ENCODE measurements at places on chromosomes 12 and 14. TPM values are rescaled to one million over a fixed set of nuclear protein-coding genes. Genes with fewer than 3 reads are reported as not detected.

DNA sequence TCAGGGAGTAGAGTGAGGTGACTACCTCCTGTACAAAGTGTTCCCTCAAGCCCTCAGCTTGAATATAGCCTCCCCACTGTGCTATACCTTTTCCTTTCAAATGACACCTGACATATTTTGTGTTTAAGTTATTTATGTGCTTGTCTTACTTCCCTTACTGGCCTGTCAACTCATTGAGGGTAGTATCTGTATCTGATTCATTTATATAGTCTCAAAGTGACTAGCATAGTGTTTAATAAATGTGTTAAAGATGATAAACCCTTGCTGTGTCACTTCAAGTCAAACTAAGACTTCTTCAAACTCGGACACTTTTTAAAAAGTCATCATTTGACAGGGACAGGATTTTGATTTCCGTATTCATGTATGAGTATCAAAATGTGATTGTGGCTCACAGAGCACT, 52.1 kb downstream of the APAF1 start:
- DNase-seq = no peak

DNA sequence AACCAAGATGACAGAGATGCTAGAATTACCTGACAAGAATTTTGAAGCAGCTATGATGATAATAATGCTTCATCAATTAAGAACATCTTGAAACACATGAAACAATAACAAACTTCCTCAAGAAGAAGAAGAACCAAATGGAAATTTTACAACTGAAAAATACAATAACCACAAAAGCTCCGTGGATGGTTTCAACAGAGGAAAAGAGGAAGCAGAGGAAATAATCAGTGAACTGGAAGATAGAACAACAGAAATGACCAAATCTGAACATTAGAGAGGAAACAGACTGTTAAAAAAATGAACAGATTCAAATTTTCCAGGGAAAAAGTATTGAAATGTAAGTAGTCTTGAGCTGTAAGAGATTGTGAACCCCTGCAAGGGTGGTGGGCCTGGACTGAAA, 62.8 kb upstream of the SLC35F4 start:
- DNase-seq = no peak

DNA sequence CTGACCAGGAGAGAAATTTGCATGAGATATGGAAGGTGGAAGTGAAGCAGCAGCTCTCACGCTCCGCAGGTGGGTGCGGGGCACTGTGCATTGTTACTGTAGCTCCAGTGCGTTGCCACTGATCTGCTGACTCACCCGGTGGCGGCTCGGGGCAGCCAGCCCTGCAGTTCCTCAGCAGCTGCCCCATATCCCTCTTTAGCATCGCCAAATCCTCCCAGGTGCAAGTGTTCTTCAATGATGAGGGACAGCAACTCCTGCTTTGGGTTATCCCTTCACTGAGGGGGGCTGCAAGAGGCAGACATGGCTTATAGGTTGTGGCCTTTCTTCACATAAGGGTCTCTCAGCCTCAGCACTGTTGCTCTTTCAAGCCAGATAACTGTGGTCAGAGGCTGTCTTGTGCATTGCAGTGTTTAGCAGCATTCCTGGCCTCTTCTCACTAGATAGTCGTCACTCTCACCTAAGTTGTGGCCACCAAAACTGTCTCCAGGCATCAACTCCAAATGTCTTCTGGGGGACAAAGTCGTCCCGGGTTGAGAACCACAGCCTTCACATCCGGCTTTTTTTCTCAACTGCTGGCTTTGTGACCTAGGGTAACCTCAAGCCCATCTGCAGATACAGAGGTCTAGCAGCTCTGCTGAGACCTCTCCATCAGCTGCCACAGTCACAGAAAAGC, 180.8 kb downstream of the EFCAB11 start:
- no peak for DNase-seq

Gene WASHC3
- total RNA-seq = 28.6 TPM

DNA sequence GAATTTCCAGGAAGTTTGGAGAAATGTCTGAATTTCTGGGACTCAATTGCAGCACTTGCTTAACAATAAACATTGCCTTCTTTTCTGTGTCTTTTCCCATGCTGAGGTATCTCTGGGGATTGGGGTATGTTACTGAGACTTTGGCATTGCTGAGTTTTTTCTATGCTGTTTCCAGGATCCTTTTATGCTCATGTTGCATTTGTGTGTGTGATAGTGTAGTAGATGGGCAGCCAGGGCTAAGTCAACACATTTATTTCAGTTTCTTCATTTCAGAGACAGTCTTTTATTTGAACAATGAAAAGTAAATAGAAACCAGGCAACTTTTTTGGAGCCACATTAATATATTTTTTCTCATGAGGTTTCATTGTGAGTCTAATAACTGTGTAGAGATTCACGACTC, 1160.3 kb upstream of the TMEM132C start:
- DNase-seq = no peak

Gene CCDC177
- 0.75 TPM for total RNA-seq

DNA sequence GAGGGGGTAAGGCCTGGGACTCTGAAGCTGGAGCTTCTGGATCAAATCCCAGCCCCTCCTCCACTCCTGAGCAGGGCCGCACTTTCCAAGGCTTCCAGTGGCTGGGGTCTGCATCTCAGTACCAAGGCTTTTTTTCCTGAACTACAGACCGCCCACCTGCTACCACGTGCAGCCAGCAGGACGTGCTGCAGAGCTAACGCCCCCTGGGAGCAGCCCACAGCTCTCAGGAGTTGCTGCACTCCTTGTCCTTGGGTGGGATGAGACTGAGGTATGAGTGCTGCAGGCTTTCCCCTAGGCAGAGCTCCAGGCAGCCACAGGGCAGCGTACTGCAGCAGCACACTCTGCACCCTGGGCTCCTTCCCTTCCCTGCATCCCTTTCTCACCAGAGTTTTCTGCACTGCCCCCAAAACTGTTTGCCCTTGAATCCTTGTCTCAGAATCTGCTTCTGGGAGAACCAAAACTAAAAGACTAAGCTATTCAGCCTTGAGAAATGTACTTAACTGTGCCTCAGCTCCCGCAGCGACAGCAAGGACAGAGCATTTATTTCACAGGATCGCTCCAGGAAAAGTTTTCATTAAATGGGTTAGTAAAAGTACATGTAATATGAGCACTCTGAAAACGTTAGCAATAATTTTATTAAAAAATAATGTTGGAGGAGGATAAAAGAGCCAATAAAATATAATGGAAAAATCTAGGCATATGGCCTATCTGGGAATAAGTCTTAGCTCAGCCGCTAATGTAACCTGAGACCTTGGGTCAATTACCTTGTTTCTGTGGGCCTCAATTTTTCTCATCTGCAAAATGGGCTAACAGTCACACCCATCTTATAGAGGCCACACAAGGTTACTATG, 25.5 kb downstream of the RBM19 start:
- no peak for DNase-seq

Gene ARHGEF25
- total RNA-seq = 4.6 TPM

- no peak for DNase-seq
Observed at GRCh38 chr14:99262977-99263448, 9.0 kb downstream of the BCL11B start.

DNA sequence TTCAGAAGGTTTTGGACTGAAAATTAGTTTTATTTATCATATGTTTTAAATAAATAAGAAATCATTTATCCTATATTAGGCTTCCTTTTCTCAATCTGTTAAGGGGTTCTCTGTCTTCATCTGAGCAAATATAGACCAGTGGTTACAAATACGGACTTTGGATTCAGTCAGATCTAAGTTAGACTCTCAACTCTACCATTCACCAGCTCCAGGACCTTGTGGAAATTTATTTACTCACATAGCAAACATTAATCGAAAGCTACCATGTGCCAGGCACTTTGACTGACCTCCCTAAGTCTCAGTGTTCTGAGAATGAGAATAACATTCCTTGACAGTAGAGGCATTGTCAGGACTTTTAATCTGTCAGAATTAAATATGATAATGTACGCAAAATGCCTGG, 22.3 kb downstream of the KCNK10 start:
- no peak for DNase-seq

DNA sequence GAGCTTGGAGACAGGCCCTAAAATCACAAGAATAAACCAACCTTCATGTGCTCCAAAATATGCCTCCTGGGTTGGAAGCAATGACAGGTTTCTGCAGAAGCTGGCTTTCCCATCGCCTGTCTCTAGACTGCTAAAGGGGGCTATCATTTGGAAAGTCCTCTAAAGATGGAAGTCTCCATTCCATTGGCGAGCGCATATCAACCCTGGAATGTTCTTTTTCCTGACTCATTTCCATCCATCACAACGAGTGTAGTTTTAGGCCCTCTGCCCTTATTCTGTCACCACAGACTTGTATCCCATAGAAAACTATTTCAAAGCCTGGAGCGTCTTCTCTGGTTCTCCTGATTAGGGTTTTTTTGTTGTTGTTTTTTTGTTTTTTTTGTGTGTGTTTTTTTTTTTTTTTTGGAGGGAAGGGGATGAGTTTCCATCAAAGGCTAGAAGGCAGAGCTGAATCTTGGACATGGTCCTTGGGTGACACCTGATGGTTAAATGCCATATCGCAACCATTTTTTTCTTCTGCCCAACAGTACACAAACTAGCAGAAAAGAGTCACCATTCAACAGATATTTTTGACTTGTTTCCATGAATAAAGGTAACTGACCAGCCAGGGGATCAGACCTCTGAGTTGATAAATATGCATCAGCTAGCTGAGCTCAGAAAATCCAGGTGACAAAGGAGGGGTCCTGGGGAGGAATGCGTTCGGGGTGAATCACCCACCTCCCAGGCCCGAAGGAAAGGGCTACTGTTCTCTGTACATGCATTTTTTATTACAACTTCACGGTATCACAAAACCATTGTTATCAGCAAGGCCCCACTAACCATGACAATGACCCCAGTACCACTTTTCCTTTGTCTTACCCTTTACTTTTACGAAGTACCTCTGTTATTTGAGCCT, 40.5 kb downstream of the KCNA5 start:
- peak; percentile 81 for DNase-seq

- DNase-seq = no peak
Observed at GRCh38 chr12:46548605-46549071, 176.1 kb upstream of the SLC38A2 start.

Data from G401 (cell line).